K562 (cell line): ENCODE measurements at places on chromosomes 6 and 20. TPM values are rescaled to one million over a fixed set of nuclear protein-coding genes. Genes with fewer than 3 reads are reported as not detected.

TNF gene
- total RNA-seq = 0.36 and 0.40 TPM in 2 replicates

DNA sequence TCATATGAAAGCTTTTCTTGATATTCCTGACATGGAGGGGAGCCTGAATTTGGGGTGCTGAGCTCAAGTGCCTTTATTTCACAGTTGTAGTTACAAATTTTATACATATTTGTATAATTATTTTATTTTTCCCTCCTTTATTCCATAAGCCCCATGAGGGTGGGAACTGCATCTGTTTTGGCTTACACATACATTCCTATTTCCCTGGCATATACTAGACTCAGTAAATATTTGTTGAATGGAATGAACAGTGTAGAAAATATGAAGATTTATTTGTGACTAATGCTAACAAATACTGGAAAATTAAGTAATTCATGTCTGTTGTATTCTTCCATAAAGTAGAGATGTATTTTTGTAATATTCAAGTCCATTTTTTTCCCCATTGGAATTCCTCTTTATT, 127.1 kb downstream of the MYO6 start:
- no peak for DNase-seq

GRCh38 chr20:4014031-4014474, 1.3 kb downstream of the RNF24 start:
- peak; percentile 12 for DNase-seq

DNA sequence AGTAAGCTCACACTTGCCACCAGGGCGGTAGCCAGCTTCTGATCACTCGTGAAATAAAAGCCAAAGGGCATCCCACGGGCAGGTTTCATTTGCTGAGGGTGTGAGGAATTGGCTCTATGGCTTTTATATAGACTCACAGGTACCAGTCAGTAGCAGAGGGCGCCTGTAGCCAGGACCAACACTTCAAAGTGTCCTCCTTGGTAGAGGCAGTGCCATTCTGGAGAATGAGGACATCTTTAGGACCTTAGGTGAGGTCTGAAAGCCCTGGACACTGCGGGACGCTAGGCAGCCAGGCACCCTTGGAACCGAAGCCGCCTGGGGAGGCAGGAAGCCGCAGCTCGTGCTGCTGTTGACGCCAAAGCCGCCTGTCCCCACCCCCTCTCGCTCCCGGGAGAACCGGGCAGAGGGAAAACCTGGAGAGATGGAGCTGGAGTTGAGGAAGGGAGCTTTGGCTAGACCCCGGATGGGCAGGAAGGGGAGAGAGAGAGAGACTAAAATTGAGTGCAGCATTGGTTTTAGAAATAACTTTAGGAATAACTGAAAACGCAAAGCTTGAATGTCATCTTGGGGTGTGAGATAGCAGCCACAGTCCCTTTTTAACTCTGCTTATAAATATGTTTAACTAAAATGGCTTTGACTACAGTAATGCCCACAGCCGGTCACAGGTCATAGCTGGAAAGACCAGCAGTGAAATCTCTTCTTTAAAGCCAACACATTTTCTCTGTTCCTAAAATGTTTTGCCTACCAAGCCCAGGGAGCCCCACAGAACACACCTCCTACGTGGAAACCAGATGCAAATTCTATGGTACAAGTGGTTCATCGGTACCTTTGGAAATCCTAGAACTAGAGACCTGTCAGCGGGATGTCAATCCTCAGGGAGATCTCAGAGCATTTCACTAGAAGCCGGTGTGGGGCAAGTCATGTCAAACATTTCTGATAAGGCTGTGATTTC, 128.5 kb upstream of the CDYL start:
- DNase-seq = peak; percentile 90

GRCh38 chr20:58125726-58126125, 102.7 kb downstream of the ANKRD60 start:
- DNase-seq = no peak
